ENCODE measurements at places on chromosomes 12 and 14.

- no peak for DNase-seq
Measured at GRCh38 chr14:95407354-95407753, 87.6 kb upstream of the CLMN start.

GRCh38 chr14:55731881-55732498 is 152.0 kb downstream of the KTN1 start:
- DNase-seq: peak; percentile 3

DNA sequence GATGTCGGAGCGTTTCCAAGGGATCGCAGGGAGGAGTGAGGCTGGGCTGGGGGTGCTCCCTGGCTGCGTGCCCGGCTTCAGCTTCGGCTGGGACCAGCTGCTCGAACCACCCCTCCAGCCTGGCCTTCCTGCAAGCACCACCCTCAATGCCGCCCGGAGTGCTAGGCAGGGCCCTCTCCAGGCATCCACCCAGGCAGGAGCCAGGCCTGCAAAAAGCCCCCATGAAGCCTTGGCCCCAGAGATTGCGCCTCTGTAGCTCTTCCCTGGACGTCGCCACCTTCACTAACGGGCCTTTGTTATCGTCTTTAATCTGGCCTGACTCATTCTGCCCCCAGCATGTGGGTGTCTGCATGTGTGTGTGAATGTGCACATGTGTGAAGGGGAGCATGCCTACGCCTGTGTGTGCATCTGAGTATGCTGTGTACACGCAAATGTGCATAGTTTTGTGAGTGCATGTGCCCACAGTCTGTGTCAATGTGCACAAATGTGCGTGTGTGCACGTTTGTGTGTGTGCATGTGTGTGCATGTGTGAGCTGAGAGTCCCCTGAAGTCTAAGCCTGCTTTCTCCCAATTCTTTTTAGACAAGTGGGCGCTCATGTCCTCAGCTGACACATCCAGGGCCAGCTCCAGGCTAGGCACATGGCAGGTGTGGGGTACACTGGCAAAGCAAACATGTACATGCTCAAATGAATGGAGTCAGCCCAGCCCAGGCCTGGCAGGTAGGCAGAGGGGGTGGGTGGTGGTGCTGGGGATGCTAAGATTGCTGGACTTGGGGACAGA is 195.4 kb upstream of the C14orf180 start:
- DNase-seq: no peak

GRCh38 chr12:11686120-11686519 is 36.6 kb downstream of the ETV6 start:
- no peak for DNase-seq

DNA sequence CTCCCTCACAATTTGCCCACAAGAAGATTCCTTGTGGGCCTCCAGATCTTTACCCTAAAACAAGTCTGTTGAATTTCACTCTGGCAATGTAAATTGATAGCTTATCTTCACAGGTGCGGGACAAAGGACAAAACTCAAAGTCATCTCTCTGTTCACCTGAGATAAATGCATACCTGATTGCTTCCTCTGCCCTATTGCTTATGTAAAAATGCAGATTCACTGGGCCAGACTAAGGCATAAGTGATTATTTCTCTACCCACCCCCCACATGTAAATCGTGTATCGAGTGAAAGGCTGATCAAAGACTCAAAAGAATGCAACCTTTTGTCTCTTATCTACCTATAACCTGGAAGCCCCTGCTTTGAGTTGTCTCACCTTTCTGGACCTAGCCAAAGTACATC is 316.8 kb downstream of the SSPN start:
- DNase-seq: no peak

- no peak for DNase-seq
Measured at GRCh38 chr12:48940181-48940580, 14.9 kb upstream of the FKBP11 start.

GRCh38 chr14:61638595-61639387 is 56.5 kb upstream of the HIF1A start:
- DNase-seq: no peak

DNA sequence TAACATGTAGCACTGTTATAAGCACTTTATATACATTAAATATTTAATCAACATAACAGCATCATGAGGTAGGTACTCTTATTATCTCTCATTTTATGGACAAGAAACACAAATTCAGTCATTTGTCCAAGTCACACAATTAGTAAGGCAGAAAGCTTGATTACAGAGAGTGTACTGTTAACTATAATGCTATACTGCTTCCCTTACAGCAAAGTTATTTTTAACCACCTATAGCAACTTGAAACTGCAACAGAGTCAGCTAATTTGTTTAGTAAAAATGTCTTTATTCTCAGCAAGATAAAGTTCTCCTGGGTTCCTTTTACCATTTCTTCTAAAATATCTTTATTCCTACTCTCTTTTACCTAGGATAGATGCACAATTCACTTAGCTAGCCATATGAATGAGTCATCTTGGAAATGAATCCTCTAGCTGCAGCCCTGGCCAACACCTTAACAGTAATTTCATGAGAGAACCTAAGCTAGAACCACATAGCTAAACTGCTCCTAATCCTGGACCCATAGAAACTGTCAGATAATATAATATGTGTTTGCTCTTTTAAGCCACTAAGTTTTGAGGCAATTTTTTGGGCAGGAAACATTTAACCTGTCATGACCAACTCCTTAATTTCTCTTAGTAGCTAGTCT is 90.2 kb upstream of the HECTD1 start:
- DNase-seq: no peak

- DNase-seq: no peak
Measured at GRCh38 chr14:62921466-62921865, 123.8 kb downstream of the KCNH5 start.

DNA sequence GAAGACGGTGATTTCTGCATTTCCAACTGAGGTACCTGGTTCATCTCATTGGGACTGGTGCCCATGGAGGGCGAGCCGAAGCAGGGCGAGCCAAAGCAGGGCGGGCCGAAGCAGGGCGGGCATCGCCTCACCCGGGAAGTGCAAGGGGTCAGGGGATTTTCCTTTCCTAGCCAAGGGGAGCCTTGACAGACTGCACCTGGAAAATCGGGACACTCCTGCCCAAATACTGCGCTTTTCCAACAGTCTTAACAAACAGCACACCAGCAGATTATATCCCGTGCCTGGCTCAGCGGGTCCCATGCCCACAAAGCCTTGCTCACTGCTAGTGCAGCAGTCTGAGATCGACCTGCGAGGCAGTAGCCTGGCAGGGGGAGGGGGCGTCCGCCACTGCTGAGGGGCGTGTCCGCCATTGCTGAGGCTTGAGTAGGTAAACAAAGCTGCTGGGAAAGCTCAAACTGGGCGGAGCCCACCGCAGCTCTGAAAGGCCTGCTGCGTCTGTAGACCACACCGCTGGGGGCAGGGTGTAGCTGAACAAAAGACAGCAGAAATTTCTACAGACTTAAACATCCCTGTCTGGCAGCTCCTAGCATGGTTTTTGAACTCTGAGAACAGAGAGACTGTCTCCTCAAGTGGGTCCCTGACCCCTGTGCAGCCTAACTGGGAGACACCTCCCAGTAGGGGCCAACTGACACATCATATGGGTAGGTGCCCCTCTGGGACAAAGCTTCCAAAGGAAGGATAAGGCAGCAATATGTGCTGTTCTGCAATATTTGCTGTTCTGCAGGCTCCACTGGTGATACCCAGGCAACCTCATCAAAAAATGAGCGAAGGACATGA is 77.2 kb downstream of the BAZ1A start:
- DNase-seq: no peak

DNA sequence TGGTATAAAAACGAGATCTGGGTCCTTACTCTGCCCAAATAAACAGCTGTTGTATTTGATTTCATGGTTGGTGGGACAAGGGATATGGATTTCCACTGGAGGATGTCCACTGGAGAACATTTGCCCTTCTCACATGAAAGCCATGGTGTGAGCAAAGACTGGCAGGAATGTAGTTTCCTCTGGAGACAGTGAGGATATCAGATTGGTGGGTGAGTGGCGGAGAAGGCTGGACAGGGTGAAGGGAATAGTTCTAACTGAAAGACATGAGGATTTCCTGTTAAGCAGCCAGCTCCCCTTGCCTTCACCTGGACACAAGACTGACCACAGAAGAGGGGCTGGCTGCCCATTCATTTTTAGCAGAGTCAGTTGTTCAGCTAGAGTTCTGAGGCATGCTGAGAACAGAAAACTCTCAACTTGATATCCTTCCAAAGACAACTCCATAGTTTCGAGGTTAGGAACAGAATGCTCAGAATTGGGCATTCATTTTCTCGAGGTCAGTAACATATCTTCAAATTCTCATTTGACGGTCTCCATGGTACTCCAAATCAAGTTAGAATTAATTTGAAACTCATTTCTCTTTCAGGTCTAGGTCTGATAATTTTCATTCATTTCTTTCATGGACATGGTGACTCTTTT is 365.7 kb downstream of the LRIG3 start:
- no peak for DNase-seq

DNA sequence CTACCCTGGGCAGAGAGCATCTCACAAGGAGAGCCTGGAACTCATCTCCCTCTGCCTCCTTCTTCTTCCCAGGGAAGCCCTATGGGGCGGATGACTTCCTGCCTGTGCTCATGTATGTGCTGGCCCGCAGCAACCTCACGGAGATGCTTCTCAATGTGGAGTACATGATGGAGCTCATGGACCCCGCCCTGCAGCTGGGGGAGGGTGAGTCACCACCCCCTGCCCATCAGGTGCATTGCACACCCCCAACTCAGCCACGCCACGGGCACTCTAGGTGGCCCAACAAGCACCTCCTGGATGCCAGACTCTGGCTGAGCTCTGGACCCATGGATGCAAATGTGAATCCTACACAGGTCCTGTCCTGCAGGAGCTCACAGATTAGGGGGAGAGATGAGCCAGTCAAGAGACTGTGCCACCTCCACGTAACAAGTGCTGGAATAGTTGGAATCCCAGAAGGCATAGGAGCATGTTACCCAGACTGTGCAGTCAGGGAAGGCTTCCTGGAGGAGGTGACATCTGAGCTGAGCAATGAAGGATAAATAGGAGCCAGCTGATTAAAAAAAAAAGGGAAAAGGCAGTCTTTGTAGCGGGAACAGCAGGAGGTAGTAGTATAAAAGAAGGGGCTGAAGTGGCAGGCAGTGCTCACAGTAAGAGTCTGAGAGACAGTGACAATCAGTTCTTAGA is 71.9 kb downstream of the LGMN start:
- DNase-seq: no peak

- no peak for DNase-seq
Measured at GRCh38 chr14:87017335-87017734, 975.6 kb downstream of the GALC start.

DNA sequence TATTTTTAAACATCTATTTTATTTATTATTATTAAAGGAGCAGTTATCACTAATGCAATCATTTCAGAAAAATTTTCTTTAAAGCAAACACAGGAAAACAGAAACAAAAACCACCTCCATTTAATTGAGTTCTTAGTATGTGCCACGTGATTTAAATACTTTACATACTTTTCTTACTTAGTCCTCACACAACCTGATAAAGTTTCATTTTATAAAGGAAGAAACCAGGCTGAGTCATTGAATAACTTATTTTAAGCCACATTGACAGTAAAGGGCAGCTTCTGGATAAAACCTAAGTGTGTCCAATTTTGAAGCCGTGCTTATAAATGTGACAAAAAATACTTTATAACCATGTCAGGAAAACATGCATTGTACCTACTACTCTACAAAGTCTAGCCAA is 57.1 kb upstream of the PCED1B start:
- no peak for DNase-seq

GRCh38 chr12:92886131-92886530 is 43.0 kb downstream of the EEA1 start:
- DNase-seq: no peak

DNA sequence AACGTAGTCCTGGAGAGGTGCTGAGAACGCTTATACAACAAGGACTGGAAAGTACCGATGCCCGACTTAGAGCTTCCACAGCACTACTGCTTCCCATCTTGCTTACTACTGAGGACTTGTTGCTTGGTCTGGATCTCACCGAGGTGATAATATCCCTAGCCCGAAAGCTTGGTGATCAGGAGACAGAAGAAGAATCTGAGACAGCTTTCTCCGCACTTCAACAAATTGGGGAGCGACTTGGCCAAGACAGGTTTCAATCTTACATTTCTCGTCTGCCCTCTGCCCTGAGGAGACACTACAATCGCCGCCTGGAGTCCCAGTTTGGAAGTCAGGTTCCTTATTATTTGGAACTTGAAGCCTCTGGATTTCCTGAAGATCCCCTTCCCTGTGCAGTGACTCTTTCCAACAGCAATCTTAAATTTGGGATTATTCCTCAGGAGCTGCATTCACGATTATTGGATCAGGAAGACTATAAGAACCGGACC is 1.1 kb downstream of the TOGARAM1 start:
- DNase-seq: no peak

DNA sequence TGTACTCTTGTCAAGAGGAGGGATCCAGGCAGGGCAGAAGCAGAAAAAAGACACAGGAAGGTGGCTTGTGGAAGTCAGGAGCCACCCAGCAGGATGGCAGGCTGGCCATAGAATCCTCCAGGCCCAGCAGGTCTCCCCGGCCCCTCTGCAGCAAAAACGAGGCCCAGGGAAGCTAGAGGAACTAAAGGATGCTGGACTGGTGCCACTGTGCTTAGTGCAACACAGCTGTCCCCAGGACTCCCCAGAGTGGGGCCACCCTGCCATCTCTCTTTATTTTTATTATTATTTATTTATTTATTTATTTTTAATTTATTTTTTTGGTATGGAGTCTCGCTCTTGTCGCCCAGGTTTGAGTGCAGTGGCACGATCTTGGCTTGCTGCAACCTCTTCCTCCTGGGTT is 54.1 kb downstream of the PITPNM2 start:
- no peak for DNase-seq

DNA sequence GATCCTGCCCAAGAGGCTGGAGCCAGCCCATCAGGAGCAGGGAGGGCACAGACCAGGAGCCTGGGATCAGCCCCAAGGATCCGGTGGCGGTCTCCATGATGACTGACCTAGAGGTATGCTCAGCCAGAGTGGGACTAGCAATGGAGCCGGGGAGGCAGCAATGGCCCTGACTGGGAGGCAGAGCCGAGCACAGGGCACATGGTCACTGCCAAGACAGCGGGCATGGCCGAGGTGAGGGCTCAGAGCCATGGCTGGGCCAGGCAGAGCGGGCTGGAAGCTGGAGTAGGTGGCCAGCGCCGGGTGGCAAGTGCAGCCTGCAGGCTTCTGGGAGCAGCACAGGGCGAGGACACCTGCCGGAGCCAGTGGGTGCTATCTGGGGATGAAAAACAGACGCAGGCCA is 259.3 kb downstream of the BCL11B start:
- no peak for DNase-seq

DNA sequence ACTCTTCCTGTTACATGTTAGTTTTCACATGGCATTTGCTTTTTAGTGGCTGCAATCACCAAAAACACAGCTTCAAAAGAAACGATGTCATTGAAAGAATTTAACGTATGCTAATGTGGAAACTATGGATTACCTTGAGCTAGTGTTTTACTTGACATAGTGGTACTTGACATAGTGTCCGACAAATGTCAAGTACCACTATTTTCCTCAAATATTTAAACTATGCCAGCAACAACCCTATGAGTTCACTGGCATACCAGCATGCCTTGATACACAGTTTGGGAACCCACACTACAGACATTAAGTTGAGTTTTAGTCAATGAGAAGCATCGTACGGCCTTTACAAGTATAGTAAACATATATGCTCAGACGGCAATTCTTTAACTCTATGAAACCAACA is 560.3 kb downstream of the GALC start:
- no peak for DNase-seq

All from activated T-helper 9 cell treated with anti-CD3 and anti-CD28 coated beads, Interleukin-2, amount 50 U/mL, for 16 hours (primary cell).